ENCODE measurements at places on chromosomes 4 and X.

DNA sequence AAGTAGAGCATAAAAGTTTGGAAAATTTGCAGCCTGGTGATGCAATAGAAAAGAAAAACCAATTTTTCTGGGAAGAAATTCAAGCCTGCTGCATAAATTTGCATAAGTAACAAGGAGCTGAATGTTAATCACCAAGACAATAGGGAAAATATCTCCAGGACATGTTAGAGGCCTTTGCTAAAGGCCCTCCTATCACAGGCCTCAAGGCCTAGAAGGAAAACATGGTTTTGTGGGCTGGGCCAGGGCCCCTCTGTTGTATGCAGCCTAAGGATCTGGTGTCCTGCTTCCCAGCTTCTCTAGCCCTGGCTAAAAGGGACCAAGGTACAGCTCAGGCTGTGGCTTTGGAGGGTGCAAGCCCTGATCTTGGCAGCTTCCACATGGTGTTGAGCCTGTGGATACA, 6.2 kb upstream of the RTL3 start:
- DNase-seq = no peak

GRCh38 chr4:127586922-127587571, 45.7 kb upstream of the INTU start:
- peak; percentile 59 for DNase-seq

GRCh38 chr4:31026256-31026655, 306.1 kb downstream of the PCDH7 start:
- DNase-seq = no peak

GRCh38 chr4:99054428-99054994, 34.1 kb downstream of the ADH5 start:
- DNase-seq = no peak

- DNase-seq = no peak
Observed at GRCh38 chr4:109811707-109812106, 3.9 kb upstream of the GAR1 start.

DNA sequence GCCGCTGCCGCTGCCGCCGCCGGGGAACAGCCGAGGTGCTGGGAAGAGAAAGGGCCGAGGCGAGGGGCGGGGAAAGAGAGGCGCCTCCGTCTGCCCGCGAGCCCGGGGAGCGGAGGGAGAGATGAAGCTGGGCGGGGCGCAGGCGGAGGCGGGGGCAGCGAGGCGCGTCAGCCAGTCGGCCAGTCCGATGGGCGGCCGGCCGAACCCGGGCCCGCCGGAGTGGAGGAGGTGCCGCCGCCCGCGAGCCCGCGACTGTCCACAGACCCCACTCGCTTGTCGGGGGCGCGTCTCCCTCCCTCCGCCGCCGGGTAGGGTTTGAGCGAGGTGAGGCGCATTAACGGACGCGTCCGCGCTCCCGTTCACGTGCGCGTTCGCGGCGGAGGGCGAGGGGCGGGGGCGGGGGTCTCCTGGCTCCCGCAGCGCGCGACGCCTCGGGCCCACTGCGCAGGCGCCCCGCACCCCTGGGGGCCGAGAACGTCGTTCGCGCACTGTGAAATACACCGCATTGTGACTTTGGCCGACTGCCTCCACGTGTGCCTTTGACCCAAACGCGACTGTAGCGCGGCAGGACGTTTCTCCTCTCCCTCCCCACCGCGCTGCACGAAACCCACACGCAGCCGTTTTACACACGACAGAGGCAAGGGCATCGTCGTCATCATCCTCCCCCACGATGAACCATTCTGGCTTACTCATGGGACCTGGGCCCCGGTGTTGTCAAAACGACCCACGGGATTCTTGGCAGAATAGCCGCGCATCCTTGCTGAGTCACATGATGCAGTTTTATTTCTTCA, at the start of gene NUDT11:
TSS of gene NUDT11 (minus strand) at position 92 of the 791 bp plus-strand sequence. CDS start 148 bp downstream, outside the sequence.
- peak; percentile 76 for DNase-seq

GRCh38 chr4:7770224-7771050, 169.2 kb downstream of the AFAP1 start:
- peak; percentile 41 for DNase-seq

DNA sequence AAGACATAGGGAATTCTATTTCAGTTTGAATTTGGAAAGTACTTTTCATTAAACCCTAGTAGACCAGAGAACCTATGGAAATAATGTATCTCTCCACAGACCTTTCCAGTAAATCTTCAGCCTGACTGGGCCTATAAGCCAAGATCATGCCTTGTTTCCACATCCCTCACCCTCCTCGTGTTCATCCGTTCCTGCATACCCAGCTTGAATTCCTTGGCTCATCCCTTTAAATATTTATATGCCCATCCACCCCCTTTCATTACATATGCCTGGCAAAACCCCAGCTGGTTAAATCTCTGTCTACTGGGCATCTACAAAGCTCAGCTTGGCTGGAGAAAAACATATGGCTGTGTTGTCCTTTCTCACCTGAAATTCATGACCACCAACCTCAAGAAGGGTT, 32.4 kb downstream of the SLC2A9 start:
- DNase-seq = no peak

GRCh38 chr4:48368389-48368788, 27.1 kb downstream of the SLAIN2 start:
- no peak for DNase-seq

DNA sequence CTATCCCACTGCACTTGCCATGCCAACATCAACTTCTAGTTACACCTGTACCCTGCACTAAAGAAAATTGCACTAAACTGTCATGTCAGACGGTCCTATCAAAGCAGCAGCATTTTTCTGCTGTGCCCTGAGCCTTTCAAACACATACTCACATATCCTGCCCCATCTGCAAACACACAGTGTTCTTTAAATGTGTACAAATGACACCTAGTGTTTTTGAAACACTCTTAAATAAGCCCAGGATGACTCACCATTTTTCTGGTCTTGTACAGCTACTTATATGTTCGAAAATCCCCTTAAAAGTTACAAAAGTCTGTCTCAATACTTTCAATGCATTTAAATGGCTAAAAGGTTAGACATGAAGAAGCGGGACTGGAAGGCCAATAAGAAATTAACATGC, 346.7 kb upstream of the PPARGC1A start:
- DNase-seq = no peak

DNA sequence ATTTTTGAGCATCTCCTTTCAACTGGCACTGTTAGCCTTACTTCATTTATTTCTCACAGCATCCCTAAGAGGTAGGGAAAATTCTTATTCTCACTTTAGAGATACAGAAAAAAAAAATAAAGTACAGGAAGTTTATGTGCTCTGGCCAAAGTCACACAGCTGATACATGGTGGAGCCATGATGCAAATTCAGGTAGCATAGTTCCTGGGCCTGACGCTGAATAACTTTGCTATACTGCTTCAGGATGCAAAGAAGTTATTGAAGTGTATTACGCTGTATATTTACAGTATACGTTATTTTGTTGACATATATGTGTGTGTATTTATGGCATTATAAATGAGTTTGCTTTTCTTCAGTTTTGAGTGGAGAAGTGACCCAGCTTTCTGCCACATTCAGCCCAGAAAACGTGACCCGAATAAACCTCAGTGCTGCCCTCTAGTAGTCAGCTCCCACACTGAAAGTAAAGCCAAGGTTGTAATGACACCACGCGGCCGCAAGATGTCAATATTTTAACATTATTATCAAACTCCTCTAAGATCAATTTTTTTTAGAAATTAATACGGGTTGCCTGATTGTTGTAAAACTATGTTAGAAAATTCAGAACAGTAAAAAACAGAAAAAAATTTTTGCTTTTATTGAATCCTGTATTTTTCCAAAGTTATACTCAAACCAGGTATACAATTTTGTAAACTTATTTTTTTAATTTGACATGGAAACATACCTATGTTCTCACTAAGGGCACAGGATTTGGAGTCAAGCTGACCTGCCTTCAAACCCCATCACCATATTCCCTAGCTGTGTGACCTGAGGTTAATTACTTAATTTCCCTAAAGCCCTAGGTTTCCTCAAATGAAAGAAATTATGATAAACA, 3.8 kb upstream of the GUCY2F start:
- peak; percentile 69 for DNase-seq

DNA sequence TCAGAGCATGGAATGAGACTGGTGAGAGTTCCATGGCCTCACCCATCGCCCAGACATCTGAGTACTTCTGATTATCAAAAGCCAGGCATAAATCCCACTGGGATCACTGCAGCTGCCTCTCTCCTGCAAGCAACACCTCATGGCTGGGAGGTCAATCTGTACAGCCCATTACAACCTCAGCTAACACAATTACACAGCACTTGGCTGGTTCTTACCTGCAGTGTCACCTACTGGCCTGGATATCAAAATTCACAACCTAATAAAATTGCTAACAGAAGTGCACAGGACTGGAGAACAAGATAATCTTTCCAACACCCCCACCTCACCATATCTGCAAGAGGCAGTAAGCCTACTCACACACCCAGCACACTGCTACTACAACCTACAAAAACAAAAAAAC, 341.7 kb upstream of the NDST3 start:
- DNase-seq = peak; percentile 16

GRCh38 chr4:74338792-74339333, 26.1 kb upstream of the EREG start:
- DNase-seq = no peak

DNA sequence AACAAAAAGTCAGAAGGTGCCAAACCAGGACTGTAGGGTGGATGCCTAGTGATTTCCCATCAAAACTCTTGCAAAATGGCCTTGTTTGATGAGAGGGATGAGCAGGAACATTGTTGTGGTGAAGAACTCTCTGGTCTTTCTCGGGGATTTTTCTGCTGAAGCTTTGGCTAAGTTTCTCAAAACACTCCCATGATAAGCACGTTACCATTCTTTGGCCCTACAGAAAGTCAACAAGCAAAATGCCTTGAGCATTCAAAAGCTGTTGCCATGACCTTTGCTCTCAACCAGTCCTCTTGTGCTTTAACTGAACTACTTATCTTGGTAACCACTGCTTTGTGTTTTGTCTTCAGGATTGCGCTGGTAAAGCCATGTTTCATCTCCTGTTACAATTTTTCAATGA, 3.0 kb upstream of the SEC31A start:
- DNase-seq = no peak

GRCh38 chrX:45324941-45325340, 124.3 kb upstream of the DIPK2B start:
- DNase-seq = no peak

DNA sequence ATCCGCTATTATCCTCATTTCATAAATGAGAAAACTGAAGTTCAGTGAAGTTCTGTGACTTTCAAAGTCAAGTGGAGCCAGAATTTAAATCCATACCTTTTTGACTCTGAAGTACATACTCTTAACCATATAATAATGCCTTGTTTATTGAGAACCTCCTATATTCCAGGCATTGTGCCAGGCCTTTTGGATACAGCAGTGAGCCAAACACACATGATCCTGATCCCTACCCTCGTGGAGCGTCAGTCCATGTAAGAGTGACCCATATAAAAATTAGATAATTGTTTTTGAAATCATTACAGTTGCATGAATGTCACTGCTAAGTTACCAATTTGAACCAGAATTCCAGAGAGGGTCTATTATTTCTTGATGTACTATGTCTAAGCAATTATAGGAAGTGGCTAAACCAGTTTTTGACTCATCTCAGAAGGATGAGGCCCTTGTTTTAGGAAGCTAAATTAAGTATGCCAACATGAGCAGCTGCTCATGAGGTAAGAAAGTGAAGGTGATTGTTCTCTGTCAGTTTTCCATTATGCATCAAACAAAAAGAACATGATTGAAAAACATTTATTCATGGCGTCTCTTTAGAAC, 289.5 kb downstream of the GLUD2 start:
- no peak for DNase-seq

GRCh38 chrX:133402042-133402453, 13.2 kb downstream of the GPC4 start:
- peak; percentile 7 for DNase-seq

DNA sequence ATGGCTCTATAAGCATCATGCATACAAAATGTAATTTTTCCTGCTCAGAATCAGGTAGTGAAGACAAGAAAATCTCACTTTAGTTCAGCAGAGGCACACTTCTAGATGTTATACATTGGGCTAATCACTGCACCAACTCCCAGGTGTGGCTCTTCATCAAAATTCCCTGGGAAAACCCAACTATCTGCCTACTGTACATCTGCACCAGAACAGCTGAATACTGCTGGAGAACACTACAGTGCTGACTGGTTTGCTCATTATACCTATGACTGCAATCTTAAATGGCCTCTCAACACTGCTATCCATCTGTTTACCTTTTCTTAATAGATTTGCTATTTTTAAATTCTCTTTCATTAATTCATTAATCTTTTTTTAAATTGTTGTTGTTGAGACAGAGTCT, 92.0 kb downstream of the UGT8 start:
- no peak for DNase-seq

DNA sequence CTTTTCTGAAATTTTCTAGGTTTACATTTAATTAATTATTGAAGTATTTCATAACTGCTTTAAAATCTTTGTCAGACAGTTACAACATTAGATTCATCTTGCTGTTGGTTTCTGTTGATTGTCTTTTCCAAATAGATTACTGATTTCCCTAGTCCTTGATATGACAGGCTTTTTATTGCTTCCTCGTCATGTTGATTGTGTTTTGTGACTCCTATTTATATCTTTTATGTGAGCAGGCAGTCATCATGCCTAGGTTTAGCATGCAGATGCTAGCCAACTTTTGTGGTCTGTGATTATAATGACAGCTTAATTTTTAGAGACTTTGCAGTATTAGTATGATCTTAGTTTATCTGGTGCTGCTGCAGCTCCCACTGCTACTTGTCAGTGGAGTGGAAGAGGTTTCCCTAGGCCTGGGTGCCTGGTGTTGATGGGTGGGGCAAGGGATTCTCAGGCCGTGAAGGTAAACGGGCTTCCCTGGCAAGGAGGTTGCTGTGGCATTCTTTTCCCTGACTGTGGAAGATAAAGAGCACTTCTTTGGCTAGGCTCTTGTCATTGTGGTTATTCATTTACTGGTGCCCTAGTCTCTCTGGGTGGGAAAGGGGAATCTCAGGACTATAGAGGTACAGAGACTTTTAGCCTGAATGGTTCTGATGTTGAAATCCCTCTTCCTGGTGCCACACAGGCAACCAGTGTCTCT, 65.7 kb downstream of the SERPINA7 start:
- DNase-seq = no peak

GRCh38 chrX:2538031-2538757, 37.4 kb upstream of the DHRSX start:
- peak; percentile 14 for DNase-seq

DNA sequence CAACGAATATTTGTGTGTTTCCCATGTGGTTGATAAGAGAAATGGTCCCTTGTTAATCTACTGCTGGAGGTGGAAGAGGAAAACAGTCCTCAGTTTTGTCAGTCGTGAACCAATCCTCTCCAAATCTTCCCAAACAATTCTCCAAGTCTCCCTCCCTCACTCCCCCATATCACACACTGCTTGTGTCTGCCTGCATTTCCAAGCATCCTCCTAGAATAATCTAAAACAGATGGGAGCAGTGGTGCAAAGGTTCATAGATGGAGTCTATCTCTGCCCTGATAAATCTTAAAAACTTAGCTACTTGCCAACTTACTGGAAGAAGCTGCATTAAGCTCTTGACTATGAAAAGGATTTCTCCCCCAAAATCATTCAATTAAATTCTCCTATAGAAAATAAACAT, 43.7 kb upstream of the SH3KBP1 start:
- no peak for DNase-seq
